ENCODE measurements at places on chromosomes 5 and 9.

DNA sequence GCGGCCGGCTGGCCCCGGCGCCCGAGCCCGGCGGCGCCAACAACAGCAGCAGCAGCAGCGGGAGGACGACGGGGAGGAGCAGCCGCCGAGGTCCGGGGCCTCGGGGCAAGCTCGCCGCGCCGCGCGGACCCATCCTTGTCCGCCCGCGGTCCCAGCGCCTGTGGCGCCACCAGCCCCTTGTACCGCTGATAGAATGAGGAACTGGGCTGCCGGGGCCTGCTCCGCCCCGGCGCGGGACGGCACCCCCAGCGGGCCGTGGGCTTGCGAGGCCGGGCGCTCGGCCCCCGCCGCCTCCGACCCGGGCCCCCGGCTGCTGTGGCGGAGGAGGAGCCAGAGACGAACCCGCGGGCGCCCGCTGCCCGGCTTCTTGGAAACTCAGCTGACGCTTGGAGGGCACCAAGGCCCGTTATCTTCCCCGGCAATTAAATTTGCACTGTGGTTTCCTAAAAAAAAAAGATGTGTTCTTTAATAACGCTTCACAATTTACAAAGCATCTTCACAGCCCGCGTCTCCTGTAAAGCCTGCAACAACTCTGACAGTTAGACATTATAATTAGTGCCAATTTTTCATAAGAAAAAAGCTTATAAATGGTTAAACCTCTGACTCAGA lies at the start of gene ARSB:
ARSB (minus strand) TSS at position 195 of the 609 bp plus-strand sequence; CDS start at position 133, 62 bp downstream.
- peak; percentile 65 for DNase-seq

DNA sequence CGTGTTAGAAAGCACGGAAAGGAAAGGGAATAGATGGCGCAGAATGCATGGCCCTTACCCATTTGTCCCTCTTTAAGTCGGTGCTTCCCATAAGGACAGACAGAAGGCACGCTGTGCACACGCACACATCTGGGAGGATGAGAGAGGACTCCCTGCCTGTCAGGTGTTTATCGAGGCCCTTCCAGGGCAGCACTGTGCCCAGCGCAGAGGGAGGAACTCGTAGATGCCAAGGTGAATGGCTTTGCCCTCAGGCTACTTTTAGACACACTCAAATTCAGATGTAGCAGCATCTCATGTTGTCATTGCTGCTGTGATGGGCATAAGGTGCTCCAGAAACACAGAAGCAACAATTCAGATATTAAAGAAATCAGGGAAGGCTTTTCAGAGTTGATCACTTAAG lies 70.2 kb upstream of the CTSL start:
- no peak for DNase-seq

DNA sequence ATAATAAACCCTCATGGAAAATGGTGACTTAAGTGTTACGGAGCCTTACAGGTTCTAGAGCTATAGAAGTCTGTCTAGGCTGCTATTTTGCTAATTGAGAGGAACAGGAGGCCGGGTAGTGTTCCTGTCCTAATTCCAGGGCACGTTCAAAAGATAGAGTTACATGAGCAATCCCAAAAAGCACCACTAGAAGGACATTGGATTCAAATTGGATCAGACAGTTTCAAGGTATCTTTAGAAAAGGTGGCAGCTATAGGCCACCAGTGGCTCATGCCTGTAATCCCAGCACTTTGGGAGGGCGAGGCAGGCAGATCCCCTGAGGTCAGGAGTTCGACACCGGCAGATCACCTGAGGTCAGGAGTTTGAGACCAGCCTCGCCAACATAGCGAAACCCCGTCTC lies 458.8 kb downstream of the TMEM232 start:
- DNase-seq = no peak

GRCh38 chr9:752681-753200 lies 88.8 kb upstream of the DMRT1 start:
- DNase-seq = no peak

- no peak for DNase-seq
Measured at GRCh38 chr5:115812372-115812771, 4.1 kb downstream of the CDO1 start.

DNA sequence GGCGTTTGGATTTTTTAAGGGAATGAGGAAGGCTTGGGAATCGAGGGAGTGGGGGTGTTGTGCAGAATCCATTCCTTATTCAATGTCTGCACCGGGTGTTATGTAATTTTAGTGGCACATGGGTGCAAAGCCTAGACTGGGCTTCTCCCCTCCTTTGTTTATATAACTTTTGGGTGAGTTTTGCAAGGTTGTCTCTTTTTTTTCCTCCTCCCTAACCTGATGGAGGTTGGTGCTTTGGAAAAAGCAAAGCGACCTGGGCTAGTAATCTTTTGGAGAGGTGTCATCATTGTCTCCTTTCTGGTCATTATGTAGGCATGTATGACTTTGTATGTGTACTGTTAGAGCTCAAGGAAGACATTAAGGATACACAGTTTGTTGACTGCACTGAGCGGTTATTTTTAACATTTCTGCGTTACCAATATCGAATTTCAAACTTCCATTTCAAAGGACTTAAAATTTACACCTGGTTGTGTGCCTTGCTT lies 3.1 kb downstream of the SMARCA2 start:
- DNase-seq = no peak

DNA sequence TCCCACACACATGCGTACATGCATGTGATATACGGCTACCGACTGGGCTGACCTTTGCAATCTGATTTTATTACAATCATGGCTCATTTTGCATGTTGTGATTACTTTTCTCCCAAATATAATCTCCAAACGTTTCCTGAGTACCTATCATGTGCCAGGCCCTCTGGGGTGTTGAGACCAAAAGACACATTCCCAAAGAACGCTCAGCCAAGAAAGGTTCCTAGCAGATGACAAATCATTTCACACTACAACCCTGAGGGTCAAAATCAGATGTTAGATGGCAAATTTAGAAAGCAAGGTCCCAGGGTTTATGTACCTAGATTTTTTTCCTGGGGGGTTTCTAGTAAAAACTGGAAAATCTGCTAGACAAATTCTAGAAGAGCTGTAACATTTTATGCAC lies 32.4 kb upstream of the SLC25A51 start:
- DNase-seq = no peak

GRCh38 chr9:94983552-94983951 lies 257.1 kb downstream of the AOPEP start:
- DNase-seq = no peak

DNA sequence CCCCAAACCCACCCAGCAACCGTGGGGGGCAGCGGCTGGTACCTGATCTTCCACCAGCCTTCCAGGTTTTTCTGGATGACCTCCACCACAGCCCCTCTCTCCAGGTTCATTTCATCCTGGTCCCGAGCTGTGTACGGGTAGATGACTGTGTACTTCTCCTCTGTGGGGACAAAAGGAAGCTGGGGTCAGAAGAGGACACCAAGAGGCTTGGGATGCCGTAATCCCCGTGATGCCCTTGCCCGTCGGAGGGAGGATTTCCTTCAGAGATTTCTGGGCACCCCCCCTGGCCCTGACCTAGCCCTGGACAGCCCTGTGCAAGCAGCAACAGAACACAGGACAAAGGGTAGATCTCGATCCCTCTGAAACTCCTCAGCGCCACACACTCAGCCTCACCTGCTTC lies 70.3 kb upstream of the UBTD2 start:
- no peak for DNase-seq

DNA sequence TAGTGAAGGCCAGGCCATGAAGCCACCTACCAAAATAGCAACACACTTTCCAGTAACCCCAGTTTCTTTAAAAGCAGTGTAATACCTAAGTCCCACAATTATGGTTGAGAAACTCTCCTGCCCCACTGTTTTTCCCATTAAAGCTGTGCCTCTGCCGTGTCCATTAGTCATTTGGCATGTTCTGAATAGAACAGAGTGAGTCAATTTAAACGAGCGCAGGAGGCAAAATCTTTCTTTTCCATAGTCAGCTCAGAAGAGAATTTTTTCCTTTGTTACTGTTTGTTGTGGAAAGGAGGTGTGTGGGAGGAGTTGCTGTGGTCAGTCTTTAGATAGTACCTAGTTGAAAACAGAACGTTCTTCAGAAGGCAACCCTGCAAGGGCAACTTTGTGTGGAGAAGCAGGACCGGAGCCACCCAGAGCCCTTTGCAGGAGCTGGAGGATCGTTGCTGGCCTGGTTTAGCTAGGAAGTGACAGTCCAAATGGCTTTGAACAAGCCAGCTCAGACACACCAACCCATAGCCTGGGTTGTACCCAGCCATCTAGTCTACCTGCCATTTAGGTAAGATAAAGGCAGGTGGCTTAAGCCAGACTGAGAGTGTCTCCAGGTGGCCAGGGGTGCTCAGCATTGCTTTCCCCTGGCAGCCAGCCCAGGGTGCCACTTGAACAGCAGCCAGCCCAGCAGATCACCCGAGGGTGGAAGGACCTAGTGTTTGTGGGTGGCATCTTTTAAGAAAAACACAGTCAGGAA lies 30.4 kb downstream of the GADD45G start:
- no peak for DNase-seq

GRCh38 chr9:137087409-137087925 lies 682 bp downstream of the MAN1B1 start:
- no peak for DNase-seq

Data from CD4-positive, alpha-beta T cell treated with Interleukin-15 for 1 hour (primary cell).